ENCODE measurements at places on chromosomes 4 and X.
A peak's percentile ranks its signal among the peaks of the same experiment; 100 is the strongest.

GRCh38 chr4:85780664-85781063 is 305.7 kb downstream of the ARHGAP24 start:
- no peak for DNase-seq
- H3K27ac ChIP-seq = no peak overlapping the region
- H3K36me3 ChIP-seq = no peaks in the 10 kb centered on the region

- no peaks in the 10 kb centered on the region for H3K27me3 ChIP-seq
- H3K4me1 ChIP-seq = peaks cover 20% of the 10 kb centered on the region
- no peak for DNase-seq
- no peak overlapping the region for H3K27ac ChIP-seq
- no peaks in the 10 kb centered on the region for H3K36me3 ChIP-seq
Measured at GRCh38 chr4:26943391-26943790, 82.8 kb downstream of the STIM2 start.

DNA sequence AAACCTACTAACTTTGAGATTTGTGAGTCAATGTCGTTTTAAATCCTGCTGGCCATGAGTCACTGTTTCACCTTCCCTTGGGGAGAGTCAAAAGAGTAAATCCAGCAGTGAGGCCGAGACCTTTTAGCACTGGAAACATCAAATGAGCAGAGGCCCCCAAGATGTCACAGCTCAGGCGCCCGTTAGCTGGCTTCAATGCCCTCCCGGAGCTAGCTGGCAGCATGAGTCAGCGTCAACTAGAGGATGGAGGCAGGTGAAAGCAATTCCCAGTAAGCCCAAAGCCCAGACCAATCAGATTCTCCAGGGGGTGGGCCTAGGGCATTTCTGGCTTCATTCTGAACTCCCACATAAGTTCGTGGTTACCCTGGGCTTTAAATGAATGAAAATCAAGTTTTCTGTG is 170.9 kb downstream of the CLCN4 start:
- DNase-seq = no peak
- no peaks in the 10 kb centered on the region for H3K4me1 ChIP-seq
- H3K27me3 ChIP-seq = peaks cover 4% of the 10 kb centered on the region

DNA sequence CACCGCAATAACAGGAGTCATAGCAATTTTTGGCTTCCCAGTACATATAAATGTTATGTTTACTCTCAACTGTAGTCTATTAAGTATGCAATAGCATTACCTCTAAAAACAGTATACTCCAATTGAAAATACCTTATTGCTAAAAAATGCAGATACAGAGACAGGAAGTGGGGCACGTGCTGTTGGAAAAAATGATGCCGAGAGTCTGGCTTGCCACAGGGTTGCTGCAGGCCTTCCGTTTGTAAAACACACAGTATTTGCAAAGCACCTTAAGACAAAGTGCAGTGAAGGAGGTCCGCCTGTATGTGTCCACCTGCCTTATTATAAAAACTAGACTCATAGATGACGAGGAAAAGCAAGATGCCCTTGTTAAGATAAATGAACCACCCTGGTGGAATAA is 23.5 kb downstream of the CD99 start:
- peaks cover 5% of the 10 kb centered on the region for H3K4me1 ChIP-seq
- H3K27ac ChIP-seq = no peak overlapping the region
- no peak overlapping the region for H3K4me3 ChIP-seq
- peaks cover 76% of the 10 kb centered on the region for H3K36me3 ChIP-seq
- no peaks in the 10 kb centered on the region for H3K27me3 ChIP-seq
- DNase-seq = no peak

DNA sequence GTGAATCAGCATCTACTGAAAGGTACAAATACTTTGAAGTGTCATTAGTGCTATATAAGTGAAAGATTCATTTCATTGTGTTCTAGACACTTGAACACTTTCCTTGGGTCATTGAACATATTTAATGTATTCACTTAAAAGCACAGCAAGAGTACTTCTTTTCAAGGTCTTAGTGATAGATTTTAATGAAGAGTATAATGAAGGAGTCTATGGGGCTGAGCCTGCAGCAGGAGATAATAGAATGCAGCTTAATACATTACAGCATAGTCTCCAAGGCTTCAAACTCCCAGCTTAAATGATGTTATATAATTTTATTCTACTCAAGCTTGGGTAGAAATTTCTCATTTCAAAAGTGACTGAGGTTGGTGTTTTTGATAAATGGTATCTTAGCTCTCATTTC is 66.1 kb upstream of the VEGFC start:
- H3K4me3 ChIP-seq = no peak overlapping the region
- H3K36me3 ChIP-seq = no peaks in the 10 kb centered on the region
- H3K27me3 ChIP-seq = no peaks in the 10 kb centered on the region
- H3K27ac ChIP-seq = no peak overlapping the region
- H3K4me1 ChIP-seq = no peaks in the 10 kb centered on the region
- DNase-seq = no peak

DNA sequence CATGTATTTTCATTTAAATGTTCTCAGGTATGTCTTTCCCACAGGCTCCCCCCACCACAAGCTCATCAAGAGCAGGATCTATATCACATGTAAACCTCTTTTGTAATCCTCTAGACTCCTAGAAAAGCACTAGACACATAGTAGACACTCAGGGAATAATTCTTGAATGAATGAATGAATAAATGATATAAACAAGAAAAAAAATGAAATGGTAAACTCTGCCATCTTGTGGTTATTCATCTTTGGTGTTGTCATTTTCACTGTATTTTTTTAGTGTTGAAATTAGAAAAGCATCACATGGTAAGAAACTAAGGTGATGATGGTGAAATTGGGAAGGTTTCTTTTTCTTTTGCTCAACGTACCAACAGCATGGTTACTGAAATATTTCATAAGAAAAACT is 34.2 kb upstream of the C1GALT1C1 start:
- H3K4me1 ChIP-seq = no peaks in the 10 kb centered on the region
- no peaks in the 10 kb centered on the region for H3K27me3 ChIP-seq
- DNase-seq = no peak

GRCh38 chr4:99029018-99029735 is 33.7 kb downstream of the METAP1 start:
- no peak for DNase-seq
- no peaks in the 10 kb centered on the region for H3K27me3 ChIP-seq
- H3K4me1 ChIP-seq = peaks cover 28% of the 10 kb centered on the region

GRCh38 chr4:118742050-118742449 is 56.9 kb downstream of the METTL14 start:
- no peaks in the 10 kb centered on the region for H3K27me3 ChIP-seq
- H3K36me3 ChIP-seq = no peaks in the 10 kb centered on the region
- DNase-seq = no peak

DNA sequence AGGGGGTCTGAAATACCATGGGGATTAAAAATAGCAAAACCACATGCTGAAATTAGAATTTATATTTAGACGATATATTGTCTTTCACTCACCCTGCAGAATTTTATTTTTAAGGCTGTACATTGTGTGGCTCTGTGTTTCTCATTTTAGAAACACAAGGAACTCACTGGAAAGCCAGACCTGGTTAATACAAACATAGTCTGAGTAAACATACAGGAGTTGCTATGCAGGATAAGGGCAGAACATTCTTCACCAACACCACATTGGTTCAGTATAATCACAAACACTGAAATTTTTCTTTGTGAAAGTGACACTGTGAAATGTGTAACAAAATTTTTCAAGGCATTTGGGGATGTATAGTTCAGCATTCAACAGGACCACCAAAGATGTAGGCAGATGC is 115.5 kb downstream of the ARX start:
- H3K27me3 ChIP-seq = no peaks in the 10 kb centered on the region
- no peaks in the 10 kb centered on the region for H3K36me3 ChIP-seq

GRCh38 chr4:183848805-183849204 is 56.3 kb upstream of the STOX2 start:
- peaks cover 17% of the 10 kb centered on the region for H3K4me1 ChIP-seq
- H3K4me3 ChIP-seq = no peak overlapping the region
- DNase-seq = no peak

DNA sequence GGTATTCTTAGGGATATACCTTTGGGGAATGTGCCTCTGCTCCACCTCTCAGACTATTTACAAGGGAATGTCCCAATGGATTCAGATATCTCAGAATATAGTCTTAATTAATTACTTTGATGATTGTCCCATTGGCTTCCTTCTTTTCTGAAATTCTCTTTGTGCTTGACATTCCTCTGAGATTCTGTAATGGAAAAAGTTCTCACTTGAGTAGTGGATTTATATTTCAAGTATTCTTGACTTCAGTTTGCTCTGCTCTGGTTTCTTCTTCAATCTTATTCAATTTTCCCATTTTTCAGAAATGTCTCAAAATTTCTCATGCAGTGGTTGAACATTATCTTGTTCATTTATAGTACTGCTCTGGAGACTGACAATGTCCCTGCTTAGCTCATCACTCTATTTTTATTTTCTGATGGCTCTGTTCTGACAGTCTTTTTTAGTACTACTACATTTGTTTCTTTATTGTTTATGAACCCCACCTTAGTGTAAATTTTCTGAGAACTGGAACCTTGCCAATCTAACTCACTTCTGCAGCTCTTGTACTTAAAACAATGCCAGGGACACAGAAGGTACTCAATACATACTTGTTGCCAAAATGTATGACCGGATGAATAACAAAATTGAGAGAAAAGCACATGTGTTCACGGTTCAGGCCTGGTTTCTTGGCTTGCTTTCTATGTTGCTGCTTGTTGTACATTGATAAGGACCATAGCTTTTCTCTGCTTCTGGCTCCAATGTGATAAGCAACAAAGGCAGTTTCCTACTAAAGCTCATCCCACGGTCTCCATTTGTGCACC is 471.7 kb downstream of the GASK1B start:
- H3K4me1 ChIP-seq = peaks cover 18% of the 10 kb centered on the region
- no peaks in the 10 kb centered on the region for H3K36me3 ChIP-seq
- DNase-seq = peak; percentile 32
- peak overlapping the region; percentile 13 for H3K27ac ChIP-seq
- H3K27me3 ChIP-seq = no peaks in the 10 kb centered on the region

- H3K4me1 ChIP-seq = no peaks in the 10 kb centered on the region
- no peaks in the 10 kb centered on the region for H3K36me3 ChIP-seq
- H3K27me3 ChIP-seq = no peaks in the 10 kb centered on the region
Measured at GRCh38 chrX:16897445-16897844, 27.3 kb upstream of the RBBP7 start.

DNA sequence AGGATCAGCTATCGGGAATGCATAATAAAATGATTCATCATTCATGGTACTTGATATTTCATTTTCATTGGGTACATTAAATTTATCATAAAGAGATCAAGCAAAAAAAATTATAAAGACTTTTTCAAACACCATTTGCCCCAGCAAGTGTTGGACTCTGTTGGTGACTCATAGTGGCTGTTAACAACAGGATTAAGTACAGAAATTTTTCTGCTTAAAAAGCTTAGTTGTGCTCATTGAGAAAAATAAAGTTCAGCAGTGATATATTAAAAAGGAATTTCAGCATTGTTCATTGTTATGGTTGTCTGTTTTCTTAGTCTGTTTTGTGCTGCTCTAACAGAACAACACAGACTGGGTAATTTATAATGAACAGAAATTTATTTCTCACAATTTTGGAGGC is 86.2 kb upstream of the PCDH10 start:
- H3K27ac ChIP-seq = no peak overlapping the region
- H3K4me3 ChIP-seq = no peak overlapping the region
- no peak for DNase-seq
- H3K27me3 ChIP-seq = no peaks in the 10 kb centered on the region
- no peaks in the 10 kb centered on the region for H3K36me3 ChIP-seq
- no peaks in the 10 kb centered on the region for H3K4me1 ChIP-seq

DNA sequence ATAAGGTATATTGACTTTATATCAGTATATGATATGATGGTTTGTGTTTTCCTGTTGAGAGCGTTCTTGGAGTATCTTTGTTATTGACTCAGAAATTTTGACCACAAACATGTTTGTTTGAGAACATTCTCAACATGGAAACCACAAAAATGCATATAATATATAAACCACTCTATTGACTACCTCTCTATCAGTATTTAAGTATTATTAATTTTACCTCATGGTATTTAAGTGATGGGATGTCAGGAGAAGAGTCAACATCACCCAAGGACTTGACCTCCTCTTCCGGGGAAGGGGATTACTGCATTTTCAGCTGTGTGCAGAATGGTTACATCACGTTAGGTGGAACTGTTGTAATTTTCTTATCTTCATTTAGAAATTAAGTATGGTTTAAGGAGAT is 54.3 kb upstream of the PUDP start:
- H3K4me3 ChIP-seq = no peak overlapping the region
- DNase-seq = no peak
- no peaks in the 10 kb centered on the region for H3K36me3 ChIP-seq
- H3K27me3 ChIP-seq = no peaks in the 10 kb centered on the region

GRCh38 chr4:181911420-181911819 is 331.8 kb upstream of the TENM3 start:
- H3K4me1 ChIP-seq = no peaks in the 10 kb centered on the region
- H3K36me3 ChIP-seq = no peaks in the 10 kb centered on the region
- no peaks in the 10 kb centered on the region for H3K27me3 ChIP-seq
- DNase-seq = no peak
- no peak overlapping the region for H3K27ac ChIP-seq

DNA sequence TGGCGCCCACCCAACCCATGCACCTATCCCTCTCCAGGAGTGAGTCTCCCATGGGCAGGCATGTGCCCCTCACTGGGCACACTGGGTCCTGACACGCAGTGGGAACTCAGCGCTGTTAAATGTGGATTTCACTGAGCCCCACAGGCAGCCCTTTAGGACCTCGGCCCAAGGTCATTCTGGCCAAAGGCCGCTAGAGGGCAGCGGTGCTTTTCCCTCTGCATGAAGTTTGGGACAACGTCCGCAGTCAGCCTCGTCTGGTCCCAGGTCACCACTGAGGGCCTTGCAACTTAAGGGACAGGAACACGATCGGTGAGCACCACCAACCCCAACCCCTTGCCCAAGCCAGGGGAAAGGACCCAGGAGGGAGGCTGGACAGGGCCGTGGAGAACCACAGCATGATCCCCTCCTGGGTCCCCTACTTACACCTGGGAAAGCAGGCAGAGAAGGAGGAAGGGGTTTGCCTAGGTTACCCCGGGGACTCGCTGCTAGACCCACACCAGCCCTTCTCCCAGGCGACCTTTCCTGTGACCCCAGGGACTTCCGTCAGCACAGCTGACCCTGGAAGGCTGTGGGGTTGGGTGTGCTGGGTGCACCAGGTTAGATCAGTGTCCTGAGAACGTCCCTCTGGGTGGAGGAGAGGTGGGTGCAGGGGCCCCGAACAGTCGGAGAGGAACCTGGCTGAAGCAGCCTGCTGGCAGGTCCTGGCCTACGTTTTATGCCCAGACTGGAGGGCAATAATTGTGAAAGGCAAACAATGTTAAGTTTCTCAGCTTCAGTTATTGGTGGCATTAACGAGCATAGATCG is 24.0 kb downstream of the CYTL1 start:
- H3K27me3 ChIP-seq = no peaks in the 10 kb centered on the region
- H3K4me3 ChIP-seq = no peak overlapping the region
- H3K36me3 ChIP-seq = no peaks in the 10 kb centered on the region
- H3K4me1 ChIP-seq = no peaks in the 10 kb centered on the region
- DNase-seq = peak; percentile 66

- no peaks in the 10 kb centered on the region for H3K27me3 ChIP-seq
- H3K4me3 ChIP-seq = no peak overlapping the region
- H3K27ac ChIP-seq = no peak overlapping the region
- no peaks in the 10 kb centered on the region for H3K36me3 ChIP-seq
- no peak for DNase-seq
- no peaks in the 10 kb centered on the region for H3K4me1 ChIP-seq
Measured at GRCh38 chrX:83260288-83260687, 247.8 kb upstream of the POU3F4 start.

GRCh38 chrX:131821945-131822622 is 201.0 kb upstream of the STK26 start:
- no peaks in the 10 kb centered on the region for H3K27me3 ChIP-seq
- DNase-seq = no peak
- peaks cover 4% of the 10 kb centered on the region for H3K4me1 ChIP-seq
- peak overlapping the region; percentile 53 for H3K27ac ChIP-seq
- H3K36me3 ChIP-seq = no peaks in the 10 kb centered on the region

GRCh38 chr4:159366966-159367780 is 264.3 kb downstream of the RAPGEF2 start:
- no peaks in the 10 kb centered on the region for H3K27me3 ChIP-seq
- no peak overlapping the region for H3K4me3 ChIP-seq
- H3K4me1 ChIP-seq = peaks cover 26% of the 10 kb centered on the region

All from heart right ventricle (tissue), 16 donors.